ENCODE measurements at places on chromosomes 1 and 21.

GRCh38 chr21:26842974-26843932, 2.0 kb downstream of the ADAMTS1 start:
- DNase-seq, result peak; percentile 92

DNA sequence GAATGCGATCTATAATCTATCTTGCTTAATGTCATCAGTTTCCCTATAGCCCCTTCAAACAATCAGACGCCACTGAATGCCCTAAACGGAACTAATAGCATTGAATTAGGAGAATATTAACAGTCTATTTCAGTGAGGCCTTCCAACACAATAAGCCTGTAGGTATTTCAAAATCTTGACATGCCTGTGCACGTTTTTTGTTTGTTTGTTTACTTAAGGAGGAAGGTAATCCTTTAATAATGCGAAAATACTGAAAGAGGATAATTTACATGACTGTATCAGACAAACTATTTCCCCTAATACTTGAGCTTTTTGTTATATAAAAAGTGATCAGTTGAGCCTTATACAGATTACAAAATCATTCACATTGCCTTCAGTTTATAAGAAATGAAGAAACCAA, 29.0 kb upstream of the JAK1 start:
- no peak for DNase-seq

DNA sequence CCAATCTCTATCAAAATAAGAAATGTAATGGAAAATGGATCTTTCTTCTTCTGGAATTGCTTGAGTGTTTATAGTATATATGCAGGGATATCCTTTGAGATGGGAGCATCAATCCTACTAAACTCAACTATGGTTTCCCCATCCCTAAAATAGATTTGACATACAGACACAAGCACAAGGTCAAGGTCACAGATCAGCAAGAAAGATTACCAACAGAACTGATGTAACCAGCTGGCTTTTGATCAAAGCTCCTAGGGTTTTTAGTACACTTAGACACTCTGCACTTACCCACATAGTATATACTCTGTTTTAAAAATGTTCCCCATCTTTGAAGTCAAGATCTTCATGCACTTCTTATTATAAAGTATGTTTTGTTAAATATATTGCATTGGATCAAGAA, 85.5 kb downstream of the NRIP1 start:
- no peak for DNase-seq

DNA sequence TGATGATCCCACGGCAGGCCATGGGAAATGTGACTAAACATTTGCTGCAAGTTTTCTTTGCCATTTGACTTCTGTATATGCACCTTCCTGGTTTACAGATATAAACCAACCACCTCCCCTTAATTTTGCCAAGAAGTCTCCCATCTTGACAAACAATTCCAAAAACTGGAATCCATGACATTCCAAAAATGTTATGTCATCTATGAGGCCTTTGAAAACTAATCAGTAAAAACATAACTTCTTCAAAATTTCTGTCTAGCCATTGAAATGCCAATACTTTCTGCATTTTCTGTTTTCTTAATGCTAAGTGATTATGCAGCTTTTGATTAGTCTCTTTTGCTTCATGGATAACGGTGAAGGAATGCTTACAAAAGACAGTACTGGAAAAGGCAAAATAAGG, 84.1 kb downstream of the LYST start:
- no peak for DNase-seq

GRCh38 chr1:206846487-206846886, 18.9 kb upstream of the IL20 start:
- no peak for DNase-seq

DNA sequence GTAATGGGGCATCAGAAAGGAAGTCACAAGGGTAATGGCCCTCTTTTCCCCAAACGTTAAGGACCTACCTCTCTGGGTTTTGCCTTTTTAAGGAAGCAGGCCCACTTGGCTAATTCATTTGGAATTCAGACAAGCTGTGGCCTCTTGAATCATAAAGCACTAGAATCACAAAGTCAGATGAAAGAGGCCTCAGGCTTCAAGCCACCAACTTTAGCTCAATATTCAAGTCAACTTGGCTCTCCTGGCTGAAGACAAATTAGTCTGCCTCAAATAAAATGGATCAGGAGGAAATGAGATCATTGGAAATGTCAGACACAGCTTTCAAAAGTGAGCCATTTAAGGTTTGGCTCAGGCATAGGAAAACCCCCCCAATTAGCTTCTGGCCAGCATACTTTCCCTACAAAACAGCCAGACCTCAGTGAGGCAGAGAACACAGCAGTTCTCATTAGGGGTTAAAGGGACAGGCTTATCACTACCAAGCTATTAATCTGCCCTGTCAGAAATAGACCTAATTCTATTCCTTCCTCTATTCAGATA, 34.3 kb downstream of the SLC35D1 start:
- DNase-seq, result no peak

- DNase-seq, result no peak
Measured at GRCh38 chr1:181099152-181100014, 10.9 kb downstream of the IER5 start.

GRCh38 chr1:5828308-5828935, 163.8 kb downstream of the NPHP4 start:
- DNase-seq, result no peak

- DNase-seq, result no peak
Measured at GRCh38 chr1:3258386-3259003, 189.5 kb downstream of the PRDM16 start.

DNA sequence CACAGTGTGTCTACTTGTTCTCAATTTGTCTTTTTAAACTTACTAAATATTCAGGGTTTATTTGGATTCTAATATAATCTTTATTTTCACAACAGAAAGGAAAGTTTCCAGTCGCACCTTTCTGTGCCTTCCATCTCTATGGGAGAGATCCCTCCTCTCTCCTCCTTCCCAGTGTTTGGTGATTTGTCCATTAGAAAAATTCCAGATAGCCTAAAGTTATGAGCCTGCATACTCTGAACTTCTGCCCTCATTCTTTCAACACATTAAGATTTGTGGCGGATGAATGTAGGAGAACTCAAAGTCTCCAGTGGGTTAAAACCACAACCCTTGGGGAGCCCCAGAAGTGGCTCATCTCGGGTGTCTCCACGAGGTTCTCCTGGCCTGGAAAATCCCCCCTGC, 3.6 kb downstream of the NHLH2 start:
- DNase-seq, result no peak

- DNase-seq, result no peak
Measured at GRCh38 chr1:152442765-152443164, 28.7 kb upstream of the CRNN start.

DNA sequence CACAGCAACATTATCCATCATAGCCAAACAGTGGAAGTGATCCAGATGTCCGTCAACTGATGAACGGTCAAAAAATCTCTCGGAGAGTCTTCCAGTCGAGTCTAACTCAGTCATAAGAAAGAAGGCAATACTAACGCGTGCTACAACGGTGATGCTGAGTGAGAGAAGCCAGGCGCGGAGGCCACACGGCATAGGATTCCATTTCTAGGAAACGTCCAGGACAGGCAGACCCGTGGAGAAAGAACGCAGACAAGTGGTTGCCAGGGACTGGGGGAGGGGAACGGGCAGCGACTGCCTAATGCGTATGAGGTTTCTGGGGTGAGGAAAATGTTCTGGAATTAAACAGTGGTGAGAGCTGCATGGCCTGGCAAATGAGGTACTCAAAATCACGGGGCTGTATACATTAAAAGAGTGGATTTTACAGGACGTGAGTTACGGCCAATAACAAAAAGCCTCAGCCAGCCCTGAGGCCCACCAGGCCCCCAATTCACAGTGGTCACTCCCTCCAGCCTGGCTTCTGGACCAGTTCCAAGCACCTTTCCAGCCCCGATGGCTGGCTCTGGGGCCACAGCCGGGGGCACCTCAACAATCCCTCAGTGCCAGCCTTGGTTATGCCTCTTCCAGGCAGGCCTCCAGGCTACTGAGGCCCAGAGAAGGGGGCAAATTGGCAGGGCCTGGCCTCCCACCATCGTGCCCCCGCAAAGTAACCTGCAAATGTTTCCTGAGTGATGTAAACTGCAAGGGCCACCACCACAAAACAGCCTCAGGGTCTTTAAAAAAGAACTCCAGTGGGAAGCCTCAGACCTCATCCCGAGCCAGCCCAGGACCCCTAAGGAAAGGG, 3.4 kb downstream of the WNT9A start:
- DNase-seq, result no peak

- no peak for DNase-seq
Measured at GRCh38 chr1:82445827-82446226, 645.1 kb downstream of the ADGRL2 start.

GRCh38 chr1:203103829-203104495, 18.1 kb upstream of the MYOG start:
- no peak for DNase-seq

DNA sequence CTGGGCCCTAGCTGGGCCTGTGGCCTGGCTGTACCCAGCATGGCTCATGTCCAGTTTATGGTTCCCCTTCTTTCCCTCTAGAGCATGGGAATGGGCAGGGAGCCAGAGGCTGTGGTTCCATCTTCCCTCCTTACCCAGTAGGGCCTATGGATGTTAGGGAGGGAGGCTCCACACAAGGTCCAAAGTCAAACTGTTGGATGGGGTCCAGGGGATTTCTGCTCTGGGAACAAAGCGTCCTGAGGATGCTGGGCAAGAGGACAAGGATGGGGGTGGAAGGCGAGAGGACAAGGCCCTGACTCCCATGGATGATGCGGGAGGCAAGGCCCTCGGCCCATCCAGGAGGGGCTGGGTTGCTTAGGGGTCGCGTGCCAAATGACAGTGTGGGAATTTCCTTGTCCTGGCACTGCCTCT, 17.3 kb downstream of the CSF1 start:
- peak; percentile 89 for DNase-seq

DNA sequence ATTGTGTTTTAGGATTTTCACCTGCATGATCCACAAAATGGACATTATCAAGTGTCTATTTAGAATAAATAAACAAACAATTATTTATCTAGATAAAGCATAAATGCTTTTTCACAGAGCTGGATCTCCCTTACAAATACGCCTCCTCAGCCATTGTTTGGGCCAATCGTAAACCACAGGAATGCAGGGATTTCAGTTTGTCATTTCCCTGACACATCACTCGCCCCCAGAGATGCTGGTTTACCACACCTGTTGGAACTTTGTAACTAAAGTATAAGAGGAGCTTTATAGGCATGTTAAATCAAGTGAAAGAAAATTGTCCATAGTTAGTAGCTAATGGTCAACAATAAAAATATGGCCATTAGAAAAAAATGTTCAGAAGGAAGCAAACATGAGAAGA, 40.3 kb downstream of the GPR88 start:
- no peak for DNase-seq

- no peak for DNase-seq
Measured at GRCh38 chr1:19893687-19894086, 11.5 kb downstream of the OTUD3 start.

DNA sequence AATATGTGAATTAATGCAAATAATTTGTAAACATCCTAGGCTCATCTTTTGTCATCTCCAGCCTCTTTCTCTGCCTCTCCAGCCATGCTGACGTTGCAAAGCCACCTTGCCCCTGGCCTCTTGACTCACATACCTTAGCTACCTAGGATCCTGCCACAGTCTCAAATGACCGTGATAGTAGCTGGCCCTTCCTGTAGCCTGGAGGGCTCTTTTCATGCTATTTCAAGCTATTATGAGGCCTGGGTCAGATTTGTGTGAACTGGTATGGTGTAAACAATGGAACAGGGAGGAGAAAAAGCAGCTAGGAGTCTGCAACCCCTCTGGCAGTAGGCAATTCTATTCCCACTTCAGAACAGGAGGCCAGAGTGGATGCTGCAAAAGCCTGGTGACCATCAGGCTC, 337.7 kb downstream of the DISC1 start:
- no peak for DNase-seq

GRCh38 chr1:206021626-206022365, 1.9 kb downstream of the CTSE start:
- no peak for DNase-seq

- no peak for DNase-seq
Measured at GRCh38 chr1:183432548-183432875, 14.3 kb upstream of the NMNAT2 start.

DNA sequence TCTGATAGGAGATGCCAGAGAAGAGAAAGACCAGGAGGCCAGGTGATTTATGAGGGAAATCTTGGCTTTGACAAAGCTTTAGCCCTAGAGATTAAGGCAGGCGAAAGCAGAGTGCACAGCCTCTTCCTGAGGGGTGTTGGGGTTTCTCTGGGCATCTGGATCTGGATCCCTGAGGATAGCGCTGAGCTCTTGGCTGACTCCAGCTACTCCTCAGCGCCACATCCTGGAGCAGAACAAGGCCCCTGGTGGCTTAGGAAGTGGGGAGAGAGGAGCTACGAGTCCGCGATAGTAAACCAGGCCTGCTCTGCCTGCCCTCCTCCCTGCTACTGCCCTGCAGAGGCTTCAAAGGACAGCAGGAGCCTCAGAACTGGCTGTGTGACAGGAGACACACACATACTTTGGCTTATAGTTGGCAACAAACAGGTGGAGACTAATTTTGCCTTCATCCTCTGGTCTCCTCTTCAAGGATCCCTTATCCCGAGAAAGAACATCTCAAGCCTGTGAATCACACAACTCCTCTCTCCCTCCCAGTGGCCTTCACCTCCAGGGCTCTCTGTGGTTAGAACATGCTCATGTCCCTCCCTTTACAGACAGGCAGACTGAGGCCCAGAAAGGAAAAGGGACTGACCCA, 66.9 kb downstream of the TRABD2B start:
- no peak for DNase-seq

DNA sequence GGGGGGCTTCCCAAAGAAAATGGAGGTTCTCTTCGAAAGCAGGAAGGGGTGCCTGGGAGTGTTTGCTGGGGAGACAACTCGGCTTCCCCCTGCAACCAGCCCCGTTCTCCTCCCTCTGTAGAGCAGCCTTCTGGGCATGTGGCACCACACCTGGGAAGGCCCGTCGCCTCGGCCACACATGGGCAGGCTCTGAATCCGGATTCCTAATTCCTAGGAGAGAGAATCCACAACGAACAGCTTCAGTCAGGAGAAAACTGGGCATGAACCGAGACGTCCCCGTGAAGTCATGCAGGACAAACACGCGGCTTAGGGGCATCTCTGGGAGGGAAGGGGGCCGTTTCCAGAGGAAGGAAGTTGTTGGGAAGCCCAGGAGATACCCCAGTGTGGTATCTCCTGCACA, 224.5 kb downstream of the KAZN start:
- DNase-seq, result no peak

DNA sequence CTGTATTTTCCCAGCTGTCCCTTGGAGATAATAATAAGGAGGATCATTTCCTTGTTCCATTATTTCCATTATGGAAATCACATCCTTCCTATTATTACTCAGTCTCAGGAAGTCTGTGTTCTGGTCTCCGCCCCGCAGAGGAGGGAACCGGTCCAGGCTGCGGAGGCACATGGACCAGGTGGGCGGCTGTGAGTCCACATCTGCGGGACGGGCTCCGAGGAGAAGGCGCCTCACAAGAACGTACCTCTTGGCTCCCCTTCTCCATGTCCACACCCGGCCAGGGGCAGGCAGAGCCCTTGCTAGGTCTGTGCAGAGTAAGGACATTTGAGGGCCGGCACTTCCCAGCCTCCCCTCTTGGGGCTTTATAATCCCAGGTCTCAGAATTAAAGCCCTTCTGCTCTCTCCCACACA, 14.6 kb downstream of the RAB7B start:
- no peak for DNase-seq

- no peak for DNase-seq
Measured at GRCh38 chr1:28195780-28196179, 19.3 kb upstream of the PTAFR start.

GRCh38 chr1:67060811-67061218, 6.9 kb upstream of the SLC35D1 start:
- DNase-seq, result peak; percentile 57
